D341Med (cell line): ENCODE measurements at places on chromosomes 12 and 14.

- DNase-seq = no peak
These were observed 365.6 kb upstream of the TMPO start for GRCh38 chr12:98149691-98150210.

DNA sequence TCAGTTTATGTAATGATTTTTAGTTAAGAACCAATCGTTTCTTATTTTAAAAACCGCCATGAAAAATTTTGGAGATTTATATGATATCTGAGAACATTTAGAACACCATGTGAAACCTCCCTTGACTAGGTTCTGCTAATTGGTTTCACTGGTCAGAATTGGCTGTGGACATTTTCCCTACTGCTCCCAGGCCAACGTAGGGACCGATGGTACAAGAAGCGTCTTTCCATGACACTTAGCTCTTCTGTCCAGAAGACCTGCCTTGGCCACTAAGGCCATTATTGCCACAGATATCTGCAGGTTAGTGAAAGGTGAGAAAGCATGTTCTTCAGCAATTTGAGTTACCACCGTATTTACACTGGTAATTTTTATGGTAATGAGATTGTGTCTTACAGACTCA is 424.0 kb downstream of the TMEM117 start:
- no peak for DNase-seq

GRCh38 chr12:96549341-96549740 is 60.0 kb downstream of the CFAP54 start:
- DNase-seq = no peak

DNA sequence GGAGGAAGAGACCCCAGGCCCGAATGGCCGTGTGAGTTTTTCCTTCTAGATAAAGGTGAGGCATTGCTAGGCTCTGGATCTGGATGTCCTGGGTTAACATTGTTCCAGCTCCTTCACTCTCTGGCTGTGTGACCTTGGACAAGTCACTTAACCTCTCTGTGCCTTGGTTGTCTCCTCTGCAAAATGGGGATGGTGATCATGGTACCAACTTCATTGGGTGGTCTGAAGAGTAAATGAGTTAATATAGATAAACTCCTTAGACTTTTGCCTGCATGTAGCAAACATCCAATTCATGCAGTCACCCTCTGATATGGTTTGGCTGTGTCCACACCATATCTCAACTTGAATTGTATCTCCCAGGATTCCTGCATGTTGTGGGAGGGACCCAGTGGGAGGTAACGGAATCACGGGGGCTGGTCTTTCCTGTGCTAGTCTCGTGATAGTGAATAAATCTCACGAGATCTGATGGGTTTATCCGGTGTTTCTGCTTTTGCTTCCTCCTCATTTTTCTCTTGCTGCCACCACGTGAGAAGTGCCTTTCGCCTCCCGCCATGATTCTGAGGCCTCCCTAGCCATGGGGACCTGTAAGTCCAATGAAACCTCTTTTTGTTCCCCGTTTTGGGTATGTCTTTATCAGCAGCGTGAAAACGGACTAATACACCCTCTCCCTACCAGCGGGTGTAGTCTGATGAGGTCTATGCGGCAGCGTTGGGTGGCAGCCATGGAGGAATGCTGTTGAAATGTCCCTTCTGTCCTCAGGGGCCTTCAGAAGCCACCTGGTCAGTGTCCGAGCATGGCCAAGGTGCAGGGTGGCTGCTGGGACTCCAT is 256.1 kb downstream of the GLT1D1 start:
- no peak for DNase-seq

- no peak for DNase-seq
These were observed 75.1 kb upstream of the NUDT4 start for GRCh38 chr12:93302331-93303229.

DNA sequence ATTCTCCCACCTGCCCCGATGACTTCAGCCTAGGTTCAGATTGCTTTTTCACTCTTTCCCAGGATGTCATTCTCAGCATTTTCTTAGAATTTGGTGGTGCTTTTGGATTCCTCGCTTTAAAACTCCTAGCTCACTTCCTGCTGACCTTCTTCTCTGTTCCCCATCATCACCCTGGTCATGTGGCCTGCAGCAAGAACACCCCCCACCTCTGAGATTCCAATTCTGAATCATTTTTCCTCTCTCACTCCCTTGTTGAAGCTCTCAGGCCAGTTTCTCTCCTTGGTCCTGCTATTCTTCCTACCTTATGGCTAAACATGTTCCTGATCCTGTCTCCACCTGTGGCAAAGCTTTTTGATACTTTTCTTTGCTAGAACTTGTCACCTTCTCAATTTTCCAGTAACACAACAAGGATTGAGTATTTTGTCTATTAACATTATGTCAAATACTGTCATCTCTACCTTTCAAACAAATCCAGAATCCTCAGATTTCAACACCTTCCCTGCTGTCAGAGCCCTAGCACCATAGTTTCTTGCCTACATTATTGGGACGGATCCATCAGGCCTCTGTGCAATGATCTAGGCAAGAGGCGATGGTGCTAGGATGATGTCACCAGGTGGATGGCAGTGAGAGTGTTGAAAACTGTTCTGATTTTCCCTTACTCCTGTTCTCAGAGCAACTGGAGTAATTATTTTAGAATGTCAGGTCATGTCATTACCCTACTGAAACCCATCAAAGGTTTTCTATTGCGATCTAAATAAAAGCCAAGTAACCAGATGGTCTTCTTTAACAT is 233.7 kb downstream of the MON2 start:
- no peak for DNase-seq

- no peak for DNase-seq
These were observed 117.7 kb downstream of the RFLNA start for GRCh38 chr12:124412646-124413015.

DNA sequence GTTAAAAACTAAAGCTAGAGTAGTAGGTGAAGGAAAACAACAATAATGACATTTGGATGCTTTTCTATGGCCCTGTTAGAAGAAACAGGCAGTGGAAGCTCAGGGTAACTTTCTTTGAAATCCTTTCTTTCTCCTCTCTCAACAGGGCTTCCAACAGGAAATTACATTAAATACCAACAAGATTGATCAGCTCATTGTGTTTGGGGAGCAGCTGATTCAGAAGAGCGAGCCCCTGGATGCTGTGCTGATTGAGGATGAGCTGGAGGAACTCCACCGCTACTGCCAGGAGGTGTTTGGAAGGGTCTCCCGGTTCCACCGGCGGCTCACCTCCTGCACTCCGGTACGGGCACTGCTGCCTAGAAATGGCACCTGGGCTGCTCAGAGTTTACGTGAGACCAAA is 81.5 kb downstream of the ESR2 start:
- DNase-seq = no peak

- DNase-seq = peak; percentile 66
These were observed 167.9 kb downstream of the PHETA1 start for GRCh38 chr12:111201036-111201435.

DNA sequence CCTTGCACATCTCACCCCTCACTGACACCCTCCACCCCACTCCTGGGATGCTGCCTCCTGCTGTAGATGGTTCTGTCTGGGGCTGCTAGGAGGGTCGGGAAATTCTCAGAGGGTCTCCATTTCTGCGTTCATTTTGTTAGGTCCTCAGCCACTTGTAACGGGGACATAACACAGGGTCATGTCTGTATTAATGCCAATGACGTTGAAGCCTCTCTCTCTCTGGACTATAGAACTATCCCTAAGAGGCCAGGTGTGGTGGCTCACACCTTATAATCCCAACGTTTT is 14.6 kb downstream of the SIVA1 start:
- DNase-seq = no peak

DNA sequence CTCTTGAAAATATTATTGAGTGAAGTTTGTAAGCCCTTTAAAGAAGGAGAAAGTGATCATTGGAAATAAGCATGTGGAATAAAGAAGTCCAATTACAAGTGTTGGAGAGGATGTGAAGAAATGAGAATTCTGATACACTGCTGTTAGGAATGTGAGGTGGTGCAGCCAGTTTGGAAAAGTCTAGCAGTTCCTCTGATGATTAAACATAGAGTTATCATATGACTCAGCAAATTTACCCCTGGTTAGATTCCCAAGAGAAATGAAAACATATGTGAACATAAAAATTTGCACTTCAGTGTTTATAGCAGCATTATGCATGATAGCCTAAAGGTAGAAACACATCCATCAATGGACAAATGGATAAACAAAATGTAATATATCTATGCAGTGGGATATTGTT is 319.9 kb downstream of the AEBP2 start:
- DNase-seq = no peak

DNA sequence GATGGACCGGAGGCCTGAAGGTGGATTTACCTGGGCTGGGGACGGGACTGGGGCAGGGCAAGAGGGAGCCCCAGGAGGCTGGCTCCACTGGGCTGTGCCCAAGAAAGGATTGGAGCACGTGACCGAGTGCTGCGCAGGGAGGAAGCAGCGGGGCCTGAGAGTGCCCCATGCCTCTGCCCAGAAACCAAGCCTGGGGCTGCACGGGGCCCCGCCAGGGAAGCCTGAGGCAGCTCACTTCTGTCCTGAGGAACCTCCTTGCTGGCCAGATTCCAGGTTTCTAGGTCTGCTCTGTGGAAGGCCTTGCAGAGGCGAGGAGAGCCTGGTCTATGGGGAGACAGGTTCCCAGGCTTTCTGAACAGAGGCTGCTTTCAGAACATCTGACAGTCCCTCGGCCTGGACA is 10.4 kb downstream of the NGB start:
- no peak for DNase-seq

DNA sequence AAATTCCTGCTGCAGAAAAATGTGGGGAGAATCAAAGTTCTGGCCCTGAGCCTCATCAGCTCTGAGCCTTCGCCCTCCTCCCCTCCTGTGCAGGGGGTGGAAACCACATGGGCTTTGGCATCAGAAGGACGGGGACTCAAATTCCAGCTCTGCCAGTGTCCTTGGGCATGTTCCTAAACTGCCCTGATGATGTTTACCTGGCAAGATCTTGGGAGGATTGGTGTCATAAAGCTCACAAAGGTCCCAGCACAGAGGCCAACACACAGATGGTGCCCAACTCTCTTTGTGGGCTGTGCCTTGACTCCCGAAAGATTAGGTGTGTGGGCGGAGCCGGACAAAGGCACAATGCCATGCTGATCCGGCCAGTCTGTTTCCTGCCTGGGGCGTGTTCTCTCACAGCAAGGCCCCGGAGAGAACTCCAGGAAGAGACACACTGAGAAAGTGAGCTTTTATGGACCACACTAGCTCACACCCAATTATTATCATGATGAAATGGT is 20.5 kb upstream of the CLMN start:
- DNase-seq = peak; percentile 59

DNA sequence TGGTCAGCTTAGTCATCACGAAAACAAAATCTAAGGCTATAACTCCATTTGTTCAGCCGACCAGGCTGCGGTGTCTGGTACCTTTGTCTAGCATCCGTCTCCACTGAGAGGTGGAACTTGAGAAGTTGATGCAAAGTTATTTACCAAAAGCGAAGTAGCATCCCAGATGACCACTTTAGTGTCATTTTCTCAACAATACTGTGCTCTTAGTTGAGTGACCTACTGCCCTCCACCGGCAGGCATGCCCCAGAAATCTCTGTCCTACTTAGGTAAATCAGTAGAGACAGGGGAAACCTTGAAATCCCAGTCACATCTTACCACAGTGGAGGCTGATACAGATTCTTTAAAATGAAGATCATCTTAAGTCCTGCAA is 1.3 kb upstream of the ST8SIA1 start:
- peak; percentile 31 for DNase-seq

DNA sequence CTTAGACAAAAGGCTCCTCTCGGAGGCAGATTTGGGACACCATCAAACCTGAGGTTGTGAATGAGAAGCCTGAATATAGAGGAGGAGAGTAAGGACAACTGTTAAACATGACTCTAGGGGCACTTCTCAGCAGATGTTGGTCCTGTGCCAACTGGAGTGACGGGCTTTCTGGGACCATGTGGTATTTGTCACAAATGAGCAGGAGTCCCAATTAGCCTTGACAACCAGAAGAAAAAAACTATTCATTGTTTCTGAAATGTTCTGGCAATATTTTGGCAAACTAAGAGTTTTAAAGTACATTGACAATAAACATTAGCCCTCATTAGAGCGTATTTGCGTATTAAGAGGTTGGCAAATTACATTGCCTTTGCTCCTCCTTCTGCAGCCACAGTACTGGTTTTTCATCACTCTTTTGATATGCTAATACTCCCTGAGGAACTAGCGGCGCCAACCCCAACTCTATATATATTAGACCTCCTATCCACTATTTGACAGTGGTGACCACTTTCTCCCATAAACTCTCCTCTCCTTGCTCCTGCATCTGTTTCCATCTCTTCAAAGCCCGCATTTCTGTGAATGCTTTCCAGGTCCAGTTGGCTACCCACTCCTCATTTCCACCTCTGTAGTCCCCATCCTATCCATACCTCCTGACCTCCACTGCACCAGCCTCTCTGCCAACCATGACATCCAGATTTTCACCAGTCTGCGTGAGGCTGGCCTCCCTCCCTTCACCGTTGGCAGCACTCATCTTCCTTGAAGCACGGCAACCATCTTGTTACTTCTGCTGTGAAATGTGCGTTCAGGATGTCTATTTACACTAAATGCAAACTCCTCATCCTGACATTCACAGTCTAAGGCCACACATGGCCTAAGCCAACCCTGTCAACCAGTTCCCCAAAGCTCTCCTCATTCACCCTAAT is 100.7 kb downstream of the ZFC3H1 start:
- DNase-seq = no peak

- no peak for DNase-seq
These were observed 151.7 kb upstream of the FUT8 start for GRCh38 chr14:65260786-65261185.
